Cardiac fibroblast (primary cell): ENCODE measurements at places on chromosomes 5 and 9.
A peak's percentile ranks its signal among the peaks of the same experiment; 100 is the strongest.

GRCh38 chr5:95191330-95191729, 93.6 kb downstream of the MCTP1 start:
- no peak for DNase-seq

GRCh38 chr9:3929345-3930047, 370.4 kb downstream of the GLIS3 start:
- DNase-seq, result no peak

DNA sequence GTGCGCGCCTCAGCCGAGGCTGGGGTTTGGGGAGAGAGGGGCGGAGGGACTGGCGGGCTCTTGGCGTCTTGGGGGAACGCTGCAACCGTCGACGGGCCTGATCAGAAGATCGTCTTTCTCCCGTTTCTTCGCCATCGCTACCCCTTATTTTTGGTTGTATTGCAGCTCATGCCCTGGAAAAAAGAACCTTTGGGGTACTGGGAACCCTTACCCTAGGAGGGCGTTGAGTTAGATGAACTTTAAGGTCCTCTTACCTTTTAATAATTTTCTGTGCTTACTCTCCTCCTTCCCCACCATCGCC, 719 bp downstream of the PAIP2 start:
- no peak for DNase-seq

DNA sequence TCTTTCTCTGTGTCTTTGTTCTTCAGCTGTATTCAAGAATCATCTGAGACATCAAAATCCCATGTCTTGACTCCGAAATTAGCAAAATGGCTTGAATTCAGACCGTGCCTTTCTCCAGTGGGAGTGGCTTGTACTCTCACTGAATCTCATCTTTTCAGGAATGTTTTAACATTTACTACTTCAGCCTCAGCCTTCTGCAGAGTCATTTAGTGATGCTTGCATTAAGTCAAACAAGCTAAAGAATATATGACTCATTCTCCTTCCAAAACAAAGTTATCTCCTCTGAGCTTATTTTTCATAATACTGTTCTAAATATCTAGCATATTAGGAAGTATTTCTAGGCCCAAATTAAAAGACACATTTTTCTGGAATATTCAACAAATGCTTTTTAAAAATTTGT, 205.3 kb downstream of the CDH10 start:
- DNase-seq, result no peak

DNA sequence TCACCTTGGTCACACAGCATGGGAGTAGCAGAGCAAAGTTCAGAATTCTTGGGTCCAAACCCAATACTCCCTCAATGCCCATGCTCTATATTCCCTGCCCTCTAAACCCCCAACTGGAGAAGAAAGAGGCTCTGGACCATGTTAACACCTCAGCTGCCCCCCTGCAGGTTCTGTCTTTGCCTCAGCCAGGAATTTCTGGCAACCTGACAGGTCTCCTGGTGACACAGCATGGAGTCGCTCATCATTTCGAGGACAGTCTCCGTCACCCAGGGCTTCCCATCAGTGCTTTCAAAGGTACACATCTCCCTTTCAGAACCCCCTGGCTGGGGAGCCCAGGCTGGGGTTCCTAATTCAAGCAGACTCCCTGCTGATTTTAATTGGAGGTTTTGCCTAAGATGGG, 189.5 kb downstream of the BRINP1 start:
- no peak for DNase-seq

DNA sequence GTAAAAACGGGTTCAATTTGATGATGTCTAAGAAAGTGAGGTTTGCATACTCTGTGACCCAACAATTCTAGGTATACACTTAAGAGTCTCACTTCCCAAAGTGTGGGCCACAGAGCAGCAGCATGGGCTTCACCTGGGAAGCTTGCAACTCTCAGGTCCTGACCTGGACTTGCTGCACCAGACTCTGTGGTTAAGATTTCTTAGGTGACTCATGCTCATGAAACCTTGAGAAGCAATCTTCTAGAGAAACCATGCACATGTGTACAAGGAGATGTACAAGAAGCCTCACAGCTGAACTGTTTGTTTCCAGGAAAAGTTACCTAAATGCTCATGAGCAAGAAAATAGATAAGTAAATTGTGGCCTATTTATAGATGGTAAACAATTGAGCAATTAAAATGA, 30.0 kb downstream of the DNAJC21 start:
- DNase-seq, result peak; percentile 15

DNA sequence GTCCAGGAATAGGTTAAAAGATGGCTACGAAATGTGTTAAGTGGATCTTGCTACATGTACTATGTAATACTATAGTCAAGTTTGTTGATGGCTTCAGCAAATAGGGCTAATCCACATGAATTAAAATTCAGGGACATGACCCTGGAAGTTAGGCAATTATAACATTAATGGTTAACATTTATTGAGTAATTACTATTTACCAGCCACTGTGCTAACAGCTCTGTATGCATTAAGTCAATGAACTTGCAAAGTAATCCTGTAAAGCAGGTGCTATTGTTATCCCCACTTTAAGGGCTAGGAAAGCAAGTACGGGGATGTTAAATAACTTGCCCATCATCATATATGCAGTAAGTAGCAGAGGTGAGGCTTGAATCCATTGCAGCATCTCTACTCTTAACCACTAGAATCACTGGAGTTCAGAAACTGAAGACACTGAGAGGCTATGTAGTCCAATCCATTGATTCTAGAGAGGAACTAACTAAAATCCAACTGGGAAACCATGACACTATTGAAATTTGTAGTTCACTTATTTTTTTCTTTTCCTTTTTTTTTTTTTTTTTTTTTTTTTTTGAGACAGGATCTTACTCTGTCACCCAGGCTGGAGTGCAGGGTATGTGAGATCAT, 77.5 kb upstream of the SPINK5 start:
- no peak for DNase-seq

GRCh38 chr9:36148311-36149051, 11.9 kb downstream of the GLIPR2 start:
- DNase-seq, result peak; percentile 98

DNA sequence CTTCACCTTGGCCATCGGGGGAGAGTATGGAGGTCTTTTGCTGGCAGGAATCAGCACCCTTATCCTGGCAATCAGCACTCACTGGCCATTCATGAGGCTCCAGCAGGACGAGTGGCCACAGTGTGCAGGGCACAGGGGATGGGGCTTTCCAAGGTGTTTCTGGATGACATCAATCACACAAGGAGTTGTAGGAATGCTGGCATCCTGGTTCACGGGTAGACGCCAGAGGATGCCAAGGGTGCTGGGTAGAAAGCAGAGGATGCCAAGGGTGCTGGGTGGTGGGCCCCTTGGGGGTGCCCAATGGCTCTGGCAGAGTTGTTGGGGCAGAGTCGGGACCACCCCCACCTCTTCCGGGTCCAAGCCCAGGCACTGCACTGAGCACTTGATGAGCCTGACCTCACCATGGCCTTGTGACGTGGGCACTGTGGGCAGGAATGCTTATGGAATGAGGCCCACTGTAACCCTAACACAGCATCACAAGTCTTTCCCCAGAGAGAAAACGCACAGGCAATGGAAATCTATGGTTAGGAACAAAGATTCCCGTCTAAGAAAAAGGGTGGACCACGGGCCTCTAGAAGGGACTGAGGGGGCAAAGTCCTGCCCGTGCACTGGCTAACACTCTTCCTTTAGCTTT, 29.1 kb downstream of the CEL start:
- no peak for DNase-seq

- no peak for DNase-seq
These were observed 267.3 kb downstream of the IRX1 start for GRCh38 chr5:3862906-3863305.

DNA sequence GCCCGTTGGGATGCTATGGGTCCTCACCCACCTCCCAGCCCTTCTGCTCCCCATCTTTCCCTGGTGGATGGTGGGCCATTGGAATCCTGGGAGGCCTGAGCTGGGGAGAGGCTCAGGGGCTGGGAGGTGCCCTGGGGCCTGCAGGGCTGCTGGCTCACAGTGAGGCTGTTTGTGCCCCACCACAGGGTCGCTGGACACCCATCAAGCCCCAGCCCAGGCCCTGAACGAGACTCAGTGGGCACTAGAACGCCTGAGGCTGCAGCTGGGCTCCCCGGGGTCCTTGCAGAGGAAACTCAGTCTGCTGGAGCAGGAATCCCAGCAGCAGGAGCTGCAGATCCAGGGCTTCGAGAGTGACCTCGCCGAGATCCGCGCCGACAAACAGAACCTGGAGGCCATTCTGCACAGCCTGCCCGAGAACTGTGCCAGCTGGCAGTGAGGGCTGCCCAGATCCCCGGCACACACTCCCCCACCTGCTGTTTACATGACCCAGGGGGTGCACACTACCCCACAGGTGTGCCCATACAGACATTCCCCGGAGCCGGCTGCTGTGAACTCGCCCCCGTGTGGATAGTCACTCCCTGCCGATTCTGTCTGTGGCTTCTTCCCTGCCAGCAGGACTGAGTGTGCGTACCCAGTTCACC, 4.9 kb upstream of the AIF1L start:
- no peak for DNase-seq

GRCh38 chr5:90921418-90921973, 362.9 kb downstream of the ADGRV1 start:
- DNase-seq, result no peak

GRCh38 chr5:145111420-145111819, 723.7 kb downstream of the PRELID2 start:
- DNase-seq, result no peak

- DNase-seq, result peak; percentile 34
These were observed 52.2 kb downstream of the PCDH1 start for GRCh38 chr5:141825791-141826560.

GRCh38 chr5:91469517-91470165, 86.5 kb upstream of the ARRDC3 start:
- peak; percentile 39 for DNase-seq

- no peak for DNase-seq
These were observed 9.9 kb downstream of the LCN1 start for GRCh38 chr9:135531096-135531495.

DNA sequence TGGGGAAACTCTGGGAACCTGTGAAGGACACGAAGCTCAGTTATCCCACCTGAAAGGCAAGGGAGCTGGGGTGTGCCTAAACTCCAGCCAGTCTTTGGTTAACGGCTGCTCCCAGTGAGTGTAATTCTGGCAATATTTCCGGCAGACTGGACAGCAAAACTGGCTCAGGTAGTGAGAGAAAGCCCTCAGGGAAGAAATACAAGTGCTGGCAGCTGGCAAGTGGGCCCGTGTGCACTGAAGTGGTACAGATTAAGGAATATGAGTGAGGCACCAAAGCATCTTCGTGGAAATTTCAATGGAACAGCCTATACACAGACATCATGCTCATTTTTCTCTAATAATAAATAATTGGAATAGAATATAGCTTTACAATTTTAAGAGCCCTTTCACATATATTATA, 56.2 kb downstream of the ABHD17B start:
- DNase-seq, result no peak

DNA sequence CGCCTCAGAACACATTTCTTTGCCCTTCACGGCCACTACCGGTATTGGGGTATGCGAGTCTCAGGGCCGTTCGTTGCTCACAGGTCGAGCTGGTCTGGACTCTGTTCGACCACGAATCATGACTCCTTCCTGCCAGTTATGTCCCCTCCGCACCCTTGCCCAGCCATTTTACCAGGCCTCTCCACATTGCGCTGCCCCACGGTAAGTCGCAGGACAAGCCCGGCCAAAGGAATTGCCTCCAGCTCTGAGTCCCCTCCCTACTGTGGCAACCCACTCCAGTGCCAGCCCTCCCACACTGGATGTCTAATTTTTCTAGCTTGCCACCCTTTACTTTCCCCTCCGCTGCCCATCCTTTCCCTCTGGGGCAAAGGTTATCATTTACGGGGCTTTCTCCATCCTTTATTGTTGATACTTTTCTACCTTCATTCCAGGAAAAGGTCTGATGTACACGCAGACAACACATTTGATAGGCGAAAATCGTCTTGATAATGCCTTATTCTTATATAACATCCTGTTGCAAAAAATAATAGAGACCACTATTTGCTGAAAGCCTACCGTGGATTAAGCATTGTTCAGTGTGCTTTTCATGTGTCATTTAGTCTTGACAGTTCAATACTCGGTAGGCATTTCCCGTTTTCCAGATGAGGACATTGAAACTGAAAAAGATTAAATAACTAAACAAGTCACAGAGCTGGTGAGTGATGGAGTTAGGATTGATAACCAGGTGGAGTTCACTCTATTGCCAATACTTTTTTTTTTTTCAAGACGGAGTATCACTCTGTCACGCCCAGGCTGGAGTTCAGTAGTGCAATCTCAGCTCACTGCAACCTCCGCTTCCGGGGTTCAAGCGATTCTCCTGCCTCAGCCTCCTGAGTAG, 958 bp upstream of the HSPA5 start:
- no peak for DNase-seq

GRCh38 chr9:110214090-110214489, 6.1 kb upstream of the C9orf152 start:
- no peak for DNase-seq

GRCh38 chr5:1551426-1552301, 27.9 kb upstream of the LPCAT1 start:
- no peak for DNase-seq

GRCh38 chr9:130414081-130414731, 30.6 kb upstream of the ASS1 start:
- DNase-seq, result no peak

GRCh38 chr5:170751631-170752030, 31.9 kb upstream of the GABRP start:
- DNase-seq, result no peak

DNA sequence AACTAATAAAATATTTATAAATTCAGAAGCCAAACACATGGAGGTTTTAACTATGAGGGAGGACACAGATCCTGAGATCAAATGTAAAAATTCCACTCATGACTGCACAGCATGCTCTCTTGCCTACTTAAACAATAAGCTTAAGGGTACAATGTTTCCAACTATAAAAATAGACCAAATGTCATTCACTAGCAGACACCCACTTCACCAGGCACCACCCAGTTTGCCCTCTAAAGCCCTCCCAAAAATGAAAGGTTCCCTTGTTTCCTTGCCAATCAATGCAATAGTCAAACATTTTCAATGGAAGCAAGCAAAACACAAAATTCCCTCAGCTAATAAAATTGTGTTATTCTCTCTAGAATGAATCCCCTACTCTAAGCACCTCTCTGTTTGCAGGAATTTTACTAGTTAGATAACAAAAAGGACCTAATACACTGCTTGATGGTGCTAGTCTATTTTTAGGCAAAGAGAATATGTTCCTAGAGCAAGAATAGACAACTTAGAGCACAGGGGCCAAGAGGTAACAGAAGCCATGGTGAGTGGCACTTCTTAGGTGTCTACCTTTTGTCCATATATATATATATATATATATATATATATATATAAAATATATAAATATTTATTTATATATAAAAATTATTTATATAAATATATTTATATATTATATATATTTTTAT, 135.3 kb downstream of the HOMER1 start:
- DNase-seq, result no peak

- no peak for DNase-seq
These were observed 87.3 kb upstream of the ADAMTS2 start for GRCh38 chr5:179432547-179432946.

- peak; percentile 72 for DNase-seq
These were observed 125.6 kb downstream of the LPAR1 start for GRCh38 chr9:110912419-110913291.

GRCh38 chr5:178832618-178833201, 27.0 kb upstream of the ZNF354B start:
- DNase-seq, result no peak

GRCh38 chr5:173231996-173232498, 3.0 kb downstream of the NKX2-5 start:
- no peak for DNase-seq

GRCh38 chr5:175542232-175542965, 64.0 kb downstream of the SFXN1 start:
- no peak for DNase-seq
